PC-9 (cell line): ENCODE measurements at places on chromosomes 16 and 17.

GRCh38 chr17:62696726-62697490, 69.4 kb downstream of the MRC2 start:
- no peak overlapping the region for H3K27ac ChIP-seq
- H3K4me1 ChIP-seq: peaks cover 17% of the 10 kb centered on the region
- no peak for DNase-seq
- no peak overlapping the region for H3K4me3 ChIP-seq
- no peaks in the 10 kb centered on the region for H3K36me3 ChIP-seq
- H3K27me3 ChIP-seq: no peaks in the 10 kb centered on the region

- H3K4me3 ChIP-seq: peak within 1 kb of the TSS; percentile 56; the same call in 1 of the 2 replicates
- H3K27ac ChIP-seq: no peak within 1 kb of the TSS
- no peaks in the 10 kb centered on the region for H3K4me1 ChIP-seq
- no peak for DNase-seq
- no peaks in the 10 kb centered on the region for H3K36me3 ChIP-seq
Observed at GRCh38 chr17:82734987-82735866, at the start of gene FN3K. Gene FN3K (plus strand): TSS chr17:82735615. CDS start chr17:82735637, 22 bp downstream.

- no peak for DNase-seq
- no peak overlapping the region for H3K4me3 ChIP-seq
- no peak overlapping the region for H3K27ac ChIP-seq
- H3K4me1 ChIP-seq: no peaks in the 10 kb centered on the region
- no peaks in the 10 kb centered on the region for H3K36me3 ChIP-seq
Observed at GRCh38 chr17:5123343-5124124, 7.7 kb downstream of the USP6 start.

GRCh38 chr17:79446399-79447009, 164.3 kb downstream of the RBFOX3 start:
- H3K36me3 ChIP-seq: no peaks in the 10 kb centered on the region
- no peak overlapping the region for H3K27ac ChIP-seq
- H3K4me3 ChIP-seq: no peak overlapping the region
- no peaks in the 10 kb centered on the region for H3K4me1 ChIP-seq
- H3K27me3 ChIP-seq: peaks cover 72% of the 10 kb centered on the region

GRCh38 chr16:53625221-53625620, 78.4 kb downstream of the RPGRIP1L start:
- H3K36me3 ChIP-seq: no peaks in the 10 kb centered on the region
- no peak for DNase-seq
- no peaks in the 10 kb centered on the region for H3K4me1 ChIP-seq
- H3K27ac ChIP-seq: no peak overlapping the region
- H3K27me3 ChIP-seq: no peaks in the 10 kb centered on the region

DNA sequence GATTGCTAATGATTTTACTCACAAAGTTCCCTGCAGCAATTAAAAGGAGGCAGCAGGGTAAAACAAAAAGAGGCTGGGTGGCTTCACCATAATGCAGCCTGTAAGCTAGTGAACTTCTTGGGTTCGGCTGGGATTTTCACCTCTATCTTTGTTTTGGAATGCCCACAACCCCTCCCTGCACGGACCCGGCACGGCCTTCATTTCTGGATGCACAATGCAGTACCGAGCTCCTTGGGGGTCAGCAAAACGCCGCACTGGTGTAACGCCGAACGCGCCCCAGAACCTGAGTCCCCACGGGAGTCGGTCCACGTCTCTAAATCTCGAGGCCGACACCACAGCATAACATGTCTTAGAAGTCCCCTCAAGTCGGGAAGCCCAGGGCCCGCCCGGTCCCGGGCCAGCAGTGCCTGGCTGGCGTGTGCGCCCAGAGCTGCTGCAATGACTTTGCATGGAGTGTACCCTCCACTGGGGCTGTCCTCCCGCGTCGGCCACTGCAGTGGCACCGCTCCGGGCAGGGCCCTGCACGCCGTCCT, 759 bp downstream of the UBE2O start:
- no peaks in the 10 kb centered on the region for H3K36me3 ChIP-seq
- H3K4me3 ChIP-seq: peak overlapping the region; percentile 87
- H3K27me3 ChIP-seq: no peaks in the 10 kb centered on the region
- no peak for DNase-seq
- peaks cover 30% of the 10 kb centered on the region for H3K4me1 ChIP-seq

DNA sequence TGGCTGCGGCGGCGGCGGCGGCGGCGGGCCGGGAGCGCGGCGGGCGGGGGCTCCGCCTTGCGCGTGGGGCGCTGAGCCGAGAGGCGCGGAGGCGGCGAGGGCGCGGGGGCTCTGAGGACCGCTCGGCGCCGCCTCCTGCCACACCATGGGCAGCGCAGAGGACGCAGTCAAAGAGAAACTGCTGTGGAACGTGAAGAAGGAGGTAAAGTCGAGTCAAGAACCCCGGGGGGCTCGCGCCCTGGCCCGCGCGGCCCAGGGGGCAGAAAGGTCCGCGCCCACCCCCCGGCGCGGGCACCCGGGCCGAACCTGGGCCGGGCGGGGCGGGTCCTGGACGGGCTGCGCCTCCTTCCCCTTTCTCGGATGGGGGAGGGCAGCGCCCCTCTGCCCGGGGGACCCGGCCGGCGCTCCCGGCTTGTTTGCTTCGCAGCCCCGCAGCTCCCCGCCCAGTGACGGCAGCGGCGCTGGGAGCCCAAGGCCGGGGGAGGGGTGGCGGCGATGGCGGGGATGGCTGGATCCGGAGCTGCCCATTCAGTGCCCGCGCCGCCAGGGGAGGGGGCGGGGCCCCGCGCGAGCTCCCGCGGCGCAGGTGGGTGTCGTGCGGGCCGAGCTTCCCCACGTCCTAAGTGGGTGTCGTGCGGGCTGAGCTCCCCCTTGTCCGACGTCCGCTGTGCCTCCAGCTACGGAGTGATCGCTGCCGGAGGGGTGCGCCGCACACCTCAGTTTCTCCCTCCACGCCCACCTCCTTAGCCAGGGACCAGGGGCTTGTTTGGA, 428 bp downstream of the SGSM2 start:
- no peak overlapping the region; the same call in 1 of the 2 replicates for H3K27ac ChIP-seq
- H3K4me1 ChIP-seq: peaks cover 20% of the 10 kb centered on the region; the same call in 1 of the 2 replicates

DNA sequence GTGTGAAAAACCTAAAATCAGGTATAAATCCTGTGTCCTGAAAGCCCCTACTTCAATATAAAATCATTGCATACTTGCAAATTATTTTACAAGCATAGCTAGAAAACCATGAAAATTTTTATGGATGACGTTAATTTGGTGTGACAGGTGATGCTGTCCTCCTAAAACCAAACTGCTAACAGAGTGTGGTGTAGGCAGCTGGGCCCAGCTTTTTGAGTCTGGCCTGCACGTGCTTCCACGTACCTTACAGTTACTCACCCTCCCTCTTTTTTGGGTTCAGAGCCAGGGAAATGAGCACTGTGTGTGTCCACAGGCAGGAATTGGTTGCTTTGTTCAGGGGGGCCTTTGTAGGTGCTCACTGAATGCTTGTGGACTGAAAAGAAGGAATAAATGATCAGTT, 36.4 kb downstream of the CLEC16A start:
- H3K4me3 ChIP-seq: no peak overlapping the region
- H3K36me3 ChIP-seq: no peaks in the 10 kb centered on the region
- H3K4me1 ChIP-seq: peaks cover 22% of the 10 kb centered on the region
- no peak overlapping the region for H3K27ac ChIP-seq
- no peaks in the 10 kb centered on the region for H3K27me3 ChIP-seq

DNA sequence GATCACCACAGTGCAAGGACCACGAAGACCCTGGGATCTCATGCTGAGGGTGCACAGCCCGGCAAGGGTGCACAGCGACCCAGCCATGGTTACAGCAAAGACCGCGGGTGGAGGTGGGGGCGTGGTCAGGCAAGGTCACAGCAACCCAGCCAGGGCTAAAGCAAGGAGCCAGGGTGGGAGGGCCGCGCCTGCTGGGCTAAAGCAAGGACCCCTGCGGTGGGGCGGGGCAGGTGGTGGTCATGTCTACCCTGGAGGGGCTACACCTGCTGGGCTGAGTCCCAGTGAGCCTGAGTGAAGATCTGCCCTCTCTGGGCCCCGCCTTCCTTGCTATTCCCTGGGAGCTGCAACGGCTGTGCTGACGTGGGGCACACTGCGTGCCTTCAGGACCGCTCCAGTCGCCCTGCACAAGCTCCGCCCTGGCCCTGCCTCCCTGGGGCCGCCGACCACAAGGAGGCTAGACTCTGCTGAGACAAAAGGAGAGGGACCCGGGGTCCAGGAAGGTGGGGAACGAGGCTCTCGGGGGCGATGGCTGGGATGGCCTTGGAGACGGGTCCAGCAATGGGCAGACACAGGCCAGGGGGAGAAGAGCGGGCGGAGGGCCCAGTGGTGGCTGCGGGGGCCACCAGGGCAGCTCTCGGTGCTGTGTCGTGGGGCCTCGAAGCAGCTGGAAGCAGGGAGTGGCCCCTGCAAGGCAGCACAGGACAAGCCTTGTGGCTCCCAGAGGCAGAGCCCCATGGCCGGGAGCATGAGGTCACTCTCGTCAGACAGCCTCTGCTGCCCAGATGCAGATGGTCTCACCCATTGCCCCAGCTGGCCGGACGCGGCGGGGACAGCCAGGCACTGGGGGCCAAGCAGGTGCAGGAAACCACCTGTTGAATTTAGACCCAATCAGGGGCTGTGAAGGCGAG, 52.8 kb downstream of the CBFA2T3 start:
- H3K36me3 ChIP-seq: no peaks in the 10 kb centered on the region
- peak; percentile 22 for DNase-seq
- H3K4me3 ChIP-seq: no peak overlapping the region
- H3K27ac ChIP-seq: no peak overlapping the region

DNA sequence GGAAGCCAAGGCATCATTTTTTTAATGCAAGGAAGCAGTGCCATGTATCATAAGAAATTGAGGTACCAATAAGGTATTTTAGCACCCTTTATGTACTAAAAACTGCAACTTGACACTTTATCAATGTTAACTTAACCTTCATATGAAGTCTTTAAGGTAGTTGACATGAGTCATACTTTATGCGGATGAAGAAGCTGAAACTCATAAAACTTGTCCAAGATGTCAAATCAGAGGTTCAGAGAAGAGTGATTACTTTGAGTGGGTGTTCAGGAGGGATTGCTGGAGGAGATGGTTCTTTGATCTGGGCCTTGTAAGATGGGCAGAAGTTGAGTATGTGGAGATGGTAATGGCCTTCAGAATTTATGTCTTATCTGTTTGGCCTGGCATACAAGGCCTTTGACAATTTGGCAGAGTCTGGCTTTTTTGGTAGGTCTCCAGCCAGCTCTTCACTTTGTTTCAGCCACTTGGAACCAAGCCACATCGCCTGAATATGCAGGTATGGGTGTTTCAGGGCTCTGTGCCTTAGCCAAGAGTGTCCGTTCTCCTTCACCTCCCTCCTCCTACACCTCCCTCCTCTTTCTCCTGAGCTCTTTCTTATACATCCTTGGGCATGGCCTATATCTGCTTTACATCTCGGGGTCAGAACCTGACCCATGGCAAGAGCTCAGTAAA, 23.7 kb downstream of the YPEL2 start:
- no peak overlapping the region for H3K4me3 ChIP-seq
- H3K36me3 ChIP-seq: no peaks in the 10 kb centered on the region
- H3K27ac ChIP-seq: no peak overlapping the region
- peak; percentile 62 for DNase-seq
- no peaks in the 10 kb centered on the region for H3K27me3 ChIP-seq
- H3K4me1 ChIP-seq: no peaks in the 10 kb centered on the region; the same call in 1 of the 2 replicates

GRCh38 chr16:28218109-28218508, 6.3 kb upstream of the XPO6 start:
- peak; percentile 12 for DNase-seq
- no peak overlapping the region for H3K4me3 ChIP-seq
- H3K27ac ChIP-seq: no peak overlapping the region

DNA sequence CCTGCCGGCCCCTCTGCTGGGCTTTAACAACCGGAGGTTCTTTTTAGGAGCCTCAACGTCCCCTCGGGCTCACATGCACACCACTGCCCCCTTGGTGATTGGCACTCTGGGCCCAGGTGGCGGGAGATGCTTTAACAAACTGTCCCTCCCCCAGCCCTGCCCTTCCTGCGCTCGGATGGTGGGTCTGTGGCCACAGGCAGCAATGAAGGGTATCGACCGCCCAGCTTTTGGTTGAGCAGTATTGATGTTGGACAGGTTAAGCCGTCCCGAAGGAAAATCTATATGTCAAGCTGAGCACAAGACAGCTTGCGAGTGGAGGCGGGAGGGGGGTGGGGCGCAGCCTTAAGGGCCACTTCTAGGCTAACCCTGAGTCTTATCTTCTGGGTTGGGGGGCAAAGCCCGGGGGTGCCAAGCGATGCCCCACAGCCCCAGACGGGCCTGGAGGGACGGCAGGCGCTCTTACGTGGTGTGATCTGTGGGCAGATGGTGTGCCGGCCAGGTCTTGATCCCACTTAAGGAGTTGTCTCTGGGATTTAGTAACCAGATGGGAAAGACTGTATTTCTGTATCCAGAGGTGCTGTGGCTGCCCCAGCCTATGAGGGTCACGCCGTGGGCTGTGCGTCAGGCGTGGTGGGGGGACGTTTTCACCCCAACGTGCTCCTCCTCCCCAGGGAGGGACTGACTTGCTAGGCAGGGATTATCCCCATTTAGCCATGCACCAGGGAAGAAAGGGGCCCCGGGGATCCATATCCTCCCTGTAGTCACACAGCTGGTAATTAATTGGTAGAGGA, 6.2 kb downstream of the GSE1 start:
- no peak overlapping the region for H3K4me3 ChIP-seq
- H3K36me3 ChIP-seq: 0 out of 2 replicates have a peak, but pooled peaks cover 6% of the 10 kb centered on the region
- no peak overlapping the region for H3K27ac ChIP-seq
- no peak for DNase-seq

DNA sequence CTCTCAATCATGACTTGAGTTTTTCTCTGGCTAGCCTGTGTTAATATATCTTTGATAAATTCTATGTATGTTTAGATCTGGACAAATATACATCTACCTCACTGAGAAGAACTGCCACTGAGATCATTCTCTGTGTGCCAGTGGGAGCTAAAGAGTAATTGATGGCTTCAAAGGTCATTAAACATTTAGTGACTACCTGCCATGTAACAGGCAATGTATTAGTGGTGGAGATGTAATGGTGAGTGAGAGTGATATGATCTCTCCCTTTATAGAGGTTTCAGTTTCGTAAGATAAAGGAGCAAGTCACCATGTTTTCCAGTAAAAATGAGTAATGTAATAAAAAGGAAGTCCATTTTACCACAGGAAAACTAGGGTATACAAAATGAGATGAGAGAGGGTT, 235.8 kb upstream of the CDH8 start:
- H3K4me3 ChIP-seq: no peak overlapping the region
- no peaks in the 10 kb centered on the region for H3K36me3 ChIP-seq
- no peak for DNase-seq
